Stimulated activated naive CD8-positive, alpha-beta T cell treated with anti-CD3 and anti-CD28 coated beads, Interleukin-15, amount 100 ng/mL, for 72 hours (primary cell): ENCODE measurements at places on chromosomes 12 and 14.

- DNase-seq, result no peak
Observed at GRCh38 chr12:103494734-103495468, 867 bp downstream of the C12orf42 start.

GRCh38 chr14:78576437-78577166 is 406.4 kb downstream of the NRXN3 start:
- DNase-seq, result no peak

GRCh38 chr12:54277823-54278276 is 2.1 kb downstream of the CBX5 start:
- no peak for DNase-seq

GRCh38 chr12:16884056-16884455 is 278.1 kb upstream of the LMO3 start:
- no peak for DNase-seq

DNA sequence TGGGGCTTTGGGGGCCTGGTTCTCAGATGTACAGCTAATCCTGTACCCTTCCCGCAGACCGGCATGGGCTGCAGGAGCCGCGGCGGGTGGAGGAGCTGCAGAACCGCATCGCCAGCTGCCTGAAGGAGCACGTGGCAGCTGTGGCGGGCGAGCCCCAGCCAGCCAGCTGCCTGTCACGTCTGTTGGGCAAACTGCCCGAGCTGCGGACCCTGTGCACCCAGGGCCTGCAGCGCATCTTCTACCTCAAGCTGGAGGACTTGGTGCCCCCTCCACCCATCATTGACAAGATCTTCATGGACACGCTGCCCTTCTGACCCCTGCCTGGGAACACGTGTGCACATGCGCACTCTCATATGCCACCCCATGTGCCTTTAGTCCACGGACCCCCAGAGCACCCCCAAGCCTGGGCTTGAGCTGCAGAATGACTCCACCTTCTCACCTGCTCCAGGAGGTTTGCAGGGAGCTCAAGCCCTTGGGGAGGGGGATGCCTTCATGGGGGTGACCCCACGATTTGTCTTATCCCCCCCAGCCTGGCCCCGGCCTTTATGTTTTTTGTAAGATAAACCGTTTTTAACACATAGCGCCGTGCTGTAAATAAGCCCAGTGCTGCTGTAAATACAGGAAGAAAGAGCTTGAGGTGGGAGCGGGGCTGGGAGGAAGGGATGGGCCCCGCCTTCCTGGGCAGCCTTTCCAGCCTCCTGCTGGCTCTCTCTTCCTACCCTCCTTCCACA is 7.6 kb downstream of the NR4A1 start:
- no peak for DNase-seq

DNA sequence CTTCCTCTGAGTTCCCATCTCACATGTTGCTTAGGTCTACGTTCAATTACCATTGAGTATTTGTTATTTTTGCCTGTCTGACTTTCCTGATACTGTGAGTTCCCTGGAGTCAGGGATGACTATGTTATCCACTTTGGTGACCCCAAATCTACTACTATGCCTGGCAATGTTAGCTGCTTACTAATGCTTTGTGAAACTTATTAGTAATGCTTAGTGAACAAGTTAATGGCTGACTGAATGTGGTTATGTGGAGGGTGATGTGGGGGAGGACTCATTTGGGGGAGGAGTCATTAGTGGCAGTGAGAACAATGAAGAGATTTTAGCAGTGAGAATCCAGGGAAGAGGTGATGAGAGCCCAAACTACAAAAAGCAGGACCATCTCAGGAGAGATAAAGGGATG is 121.6 kb downstream of the KTN1 start:
- DNase-seq, result no peak

DNA sequence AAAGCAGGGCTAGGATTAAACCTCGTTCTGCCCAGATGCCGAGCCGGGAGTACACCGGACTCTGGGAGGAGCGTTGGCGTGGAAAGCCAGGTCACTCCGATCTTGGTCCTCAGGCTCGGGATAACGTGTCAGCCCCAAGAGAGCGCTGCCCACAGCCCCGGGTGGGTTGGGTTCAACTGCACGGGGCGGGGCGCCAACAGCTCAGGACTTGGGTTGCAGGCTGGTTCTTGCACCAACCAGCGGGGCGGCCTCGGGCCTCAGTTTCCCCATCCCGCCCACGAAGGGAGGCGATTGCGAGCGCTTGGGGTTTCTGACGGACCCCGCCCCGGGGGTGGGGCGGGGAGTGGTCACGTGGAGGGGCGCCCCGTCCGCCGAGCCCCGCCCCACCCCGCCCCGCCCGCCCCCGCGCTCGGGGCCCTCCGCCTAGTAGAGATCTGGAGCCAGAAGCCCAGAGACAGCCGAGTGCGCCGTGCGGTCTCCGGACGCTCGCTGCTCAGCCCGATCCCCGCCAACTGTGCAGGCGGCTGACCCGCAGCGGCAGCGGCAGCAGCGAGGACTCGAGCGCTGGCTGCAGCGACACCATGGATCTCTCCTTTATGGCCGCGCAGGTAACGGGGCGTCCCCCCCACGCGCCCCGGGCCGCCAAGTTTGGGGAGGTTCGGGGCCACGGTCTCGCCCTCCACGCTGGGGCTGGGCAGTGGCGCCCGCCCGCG is at the start of gene C14orf132:
Gene C14orf132 (plus strand): TSS at position 443 of the 713 bp plus-strand sequence. CDS start 139 bp downstream, at position 582.
- DNase-seq, result peak; percentile 44

- DNase-seq, result no peak
Observed at GRCh38 chr12:42786400-42787148, 197.0 kb upstream of the PRICKLE1 start.

DNA sequence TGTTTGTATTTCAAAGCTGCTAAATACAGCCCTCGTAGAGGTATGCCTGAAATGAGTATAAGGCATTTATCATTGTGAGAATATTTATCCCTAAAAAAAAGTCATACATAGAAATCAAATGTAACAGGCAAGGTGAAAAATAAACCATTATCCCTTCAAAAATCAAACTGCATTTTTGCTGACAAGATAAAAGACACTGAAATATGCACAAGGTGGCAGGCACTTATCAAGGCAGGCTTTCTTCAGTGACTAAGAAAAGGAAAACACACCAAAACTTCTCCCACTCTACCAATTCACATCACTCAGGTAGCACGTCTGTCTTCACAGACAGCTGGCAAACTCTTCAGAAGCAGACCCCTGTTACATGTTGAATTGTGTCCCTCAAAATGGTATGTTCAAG is 23.6 kb downstream of the ARMH4 start:
- DNase-seq, result no peak

DNA sequence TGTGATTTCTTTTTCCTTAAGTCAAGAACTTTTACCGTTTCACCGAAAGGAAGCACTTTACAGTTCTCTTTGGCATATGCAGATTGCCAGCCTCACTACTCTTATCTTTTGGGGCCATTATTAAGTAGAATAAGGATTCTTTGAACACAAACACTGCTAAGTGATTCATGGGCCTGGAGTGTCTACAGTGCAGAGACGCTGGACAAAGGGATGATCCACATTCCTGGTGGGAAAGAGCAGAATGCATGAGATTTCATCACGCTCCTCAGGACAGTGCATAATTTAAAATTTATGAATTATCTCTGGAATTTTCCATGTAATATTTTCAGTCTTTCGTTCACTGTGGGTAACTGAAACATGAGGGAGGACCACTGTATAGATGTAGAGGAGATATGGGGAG is 90.2 kb downstream of the TTLL5 start:
- DNase-seq, result no peak

DNA sequence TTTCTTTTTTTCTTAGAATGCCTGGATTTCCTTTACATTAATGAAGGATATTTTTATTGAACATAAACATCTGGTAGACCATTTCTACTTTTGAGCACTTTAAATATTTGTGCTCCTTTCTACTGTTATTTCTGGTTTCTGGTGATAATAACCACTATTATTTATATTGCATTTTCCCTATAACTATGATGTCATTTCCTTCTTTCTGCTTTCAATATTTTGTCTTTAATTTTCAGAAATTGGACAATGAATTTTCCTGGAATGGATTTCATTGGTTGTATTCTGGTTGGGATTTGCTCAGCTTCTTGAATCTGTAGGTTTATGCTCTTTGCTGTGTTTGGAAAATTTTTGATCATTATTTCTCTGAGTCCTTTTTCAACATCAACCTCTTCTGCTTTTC is 5.2 kb upstream of the PRH1 start:
- DNase-seq, result no peak

DNA sequence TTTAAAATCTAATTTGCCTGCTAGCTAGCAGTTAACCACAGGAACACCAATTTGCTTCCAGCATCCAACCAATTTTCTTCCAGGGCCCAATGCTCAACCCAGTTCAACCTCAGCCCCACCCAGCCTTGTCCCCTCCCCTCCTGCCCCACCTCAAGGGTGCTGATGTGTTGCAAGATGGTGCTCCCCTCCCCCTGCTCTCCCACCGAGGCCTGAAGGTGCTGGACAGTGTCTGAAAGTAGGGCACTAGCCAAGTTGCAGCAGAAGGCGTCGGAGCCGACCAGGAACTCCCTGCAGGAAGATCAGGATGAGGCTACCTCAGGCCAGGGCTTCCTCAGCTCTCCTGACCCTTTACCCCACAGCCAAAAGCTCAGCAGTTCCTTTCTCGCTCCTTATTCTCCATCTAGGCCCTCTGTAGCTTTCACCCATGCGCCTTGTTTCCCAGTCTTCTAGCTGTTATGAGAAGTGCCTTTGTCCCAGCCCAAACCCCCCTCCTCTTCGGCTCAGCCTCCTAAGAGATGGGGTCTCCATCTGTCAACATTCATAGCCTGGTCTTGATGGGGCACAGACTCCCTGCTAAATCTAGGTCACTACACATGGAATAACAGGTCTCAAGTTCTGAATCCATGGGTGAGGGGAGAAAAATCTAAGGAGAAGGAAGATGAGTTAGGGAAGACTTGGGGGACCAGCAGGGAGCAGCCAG is 3.6 kb downstream of the STAT6 start:
- DNase-seq, result no peak

DNA sequence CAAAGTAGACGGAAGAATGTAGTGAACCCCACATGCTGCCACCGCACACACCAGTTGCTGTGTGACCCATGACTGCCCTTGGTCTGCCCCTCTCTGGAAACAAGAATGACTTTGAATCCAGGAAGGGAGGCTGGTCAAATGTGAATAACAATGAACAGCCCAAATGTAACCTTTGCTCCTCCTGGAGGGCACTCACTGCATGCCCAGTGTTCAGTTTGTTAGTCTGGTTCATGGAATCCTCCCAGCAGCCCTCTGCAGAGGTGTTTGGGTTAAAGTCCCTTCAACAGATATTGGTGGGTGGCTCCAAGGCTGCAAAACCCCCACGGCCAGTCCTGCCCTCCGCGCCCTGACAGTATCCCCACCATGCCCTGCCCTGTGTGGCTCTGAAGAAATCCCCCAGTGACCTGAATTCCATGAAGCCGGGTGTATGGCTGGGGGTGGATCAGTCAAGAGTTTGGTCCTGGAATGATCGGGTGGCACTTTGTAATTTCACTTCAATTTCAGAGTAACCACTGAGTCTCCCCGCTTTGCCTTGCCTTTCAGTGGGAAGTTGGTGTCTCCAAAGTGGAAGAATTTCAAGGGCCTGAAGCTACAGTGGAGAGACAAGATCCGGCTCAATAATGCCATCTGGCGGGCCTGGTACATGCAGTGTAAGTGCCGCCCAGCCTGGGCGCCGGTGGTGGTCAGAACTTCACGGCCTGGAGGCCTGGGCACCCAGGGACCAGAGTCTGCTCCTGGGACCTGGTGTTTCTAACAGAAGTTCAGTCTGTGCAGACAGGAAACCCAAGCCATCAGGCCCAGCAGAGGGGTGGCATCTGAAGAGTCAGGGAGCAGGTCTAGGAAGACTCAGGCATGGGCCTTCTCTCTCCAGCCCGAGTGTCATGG is 47.1 kb downstream of the IL31 start:
- no peak for DNase-seq

DNA sequence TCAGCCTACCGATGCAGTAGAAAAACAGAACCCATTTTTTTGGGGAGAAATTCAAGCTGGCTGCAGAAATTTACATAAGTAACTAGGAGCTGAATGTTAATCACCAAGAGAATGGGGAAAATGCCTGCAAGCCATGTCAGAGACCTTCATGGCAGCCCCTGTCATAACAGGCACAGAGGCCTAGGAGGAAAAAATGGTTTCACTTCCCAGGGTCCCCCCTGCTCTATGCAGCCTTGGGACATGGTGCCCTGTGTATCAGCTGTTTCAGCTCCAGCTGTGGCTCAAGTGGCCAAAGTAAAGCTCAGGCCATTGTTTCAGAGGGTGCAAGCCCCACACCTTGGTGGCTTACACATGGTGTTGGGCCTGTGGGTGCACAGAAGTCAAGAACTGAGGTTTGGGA is 842.5 kb downstream of the FLRT2 start:
- DNase-seq, result no peak

- no peak for DNase-seq
Observed at GRCh38 chr14:105390849-105391500, 7.4 kb upstream of the TEX22 start.

GRCh38 chr12:22101749-22102243 is 55.8 kb downstream of the CMAS start:
- DNase-seq, result no peak

DNA sequence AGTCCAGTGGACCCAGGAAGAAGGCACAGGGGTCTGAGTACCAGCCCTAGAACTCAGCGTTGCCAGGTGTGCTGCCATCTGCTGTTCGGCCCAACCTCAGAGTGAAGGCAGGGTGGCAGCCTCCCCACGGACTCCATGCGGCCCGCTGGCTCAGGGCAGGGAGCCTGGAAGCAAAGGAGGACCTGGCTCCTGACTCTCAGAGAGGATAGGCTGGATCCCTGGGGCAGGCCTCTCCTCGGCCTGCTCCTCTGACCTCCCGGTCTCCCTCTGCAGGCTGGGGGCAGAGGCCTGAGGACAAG is 10.1 kb downstream of the MCRS1 start:
- no peak for DNase-seq

GRCh38 chr14:91509878-91510170 is 286 bp downstream of the PPP4R3A start:
- no peak for DNase-seq

GRCh38 chr12:15856097-15856982 is 25.8 kb upstream of the STRAP start:
- peak; percentile 30 for DNase-seq

DNA sequence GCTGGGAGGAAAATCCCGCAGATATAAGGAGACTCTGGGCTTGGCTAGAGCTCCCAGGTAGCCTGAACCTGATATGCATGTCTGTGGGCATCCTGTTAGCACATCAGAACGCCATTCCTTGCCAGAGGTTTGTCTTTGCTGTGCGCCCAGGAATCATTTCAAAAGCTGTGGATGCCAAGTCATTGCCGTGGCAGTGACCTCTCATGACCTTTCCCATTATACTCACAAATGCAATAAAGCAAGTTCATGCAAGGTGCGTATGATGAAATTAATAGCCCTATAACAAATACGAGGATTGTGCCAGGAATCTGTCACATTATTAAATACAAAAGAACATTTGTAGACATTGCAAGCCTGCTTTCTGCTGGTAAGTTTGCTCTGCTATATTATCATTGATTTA is 229.1 kb upstream of the PELI2 start:
- DNase-seq, result no peak

- no peak for DNase-seq
Observed at GRCh38 chr12:101166866-101167265, 43.2 kb downstream of the SLC5A8 start.

GRCh38 chr14:86672080-86672479 is 1142.1 kb downstream of the FLRT2 start:
- no peak for DNase-seq
